ENCODE measurements at places on chromosomes 11 and 22. TPM values are rescaled to one million over a fixed set of nuclear protein-coding genes. Genes with fewer than 3 reads are reported as not detected.

Gene PPFIA1
- total RNA-seq, result 47.3 TPM

Gene NUDT22
- 41.3 TPM for total RNA-seq

Gene USP2
- total RNA-seq, result 3.0 TPM

Gene OR52A1
- not detected for total RNA-seq

Gene CCDC89
- total RNA-seq, result 2.1 TPM

Gene CEP164
- total RNA-seq, result 35.5 TPM

Gene KRTAP5-2
- not detected for total RNA-seq

Gene FAM89B
- total RNA-seq, result 7.0 TPM

Gene TTC38
- 15.6 TPM for total RNA-seq

Gene RANGAP1
- total RNA-seq, result 29.9 TPM

All from spinal cord (tissue), 10 donors.